IMR-90 (cell line): ENCODE measurements at places on chromosomes 6 and 20. TPM values are rescaled to one million over a fixed set of nuclear protein-coding genes. Genes with fewer than 3 reads are reported as not detected.

NKX2-4 gene
- total RNA-seq, result not detected in 2 replicates

ULBP3 gene
- 35.1 and 43.0 TPM in 2 replicates for total RNA-seq

CRISP3 gene
- total RNA-seq, result not detected in 2 replicates

GSTA1 gene
- total RNA-seq, result 0.18 and 0.28 TPM in 2 replicates

CYP24A1 gene
- total RNA-seq, result not detected in 2 replicates

GTPBP2 gene
- 34.2 and 38.4 TPM in 2 replicates for total RNA-seq

TRIM15 gene
- not detected in 2 replicates for total RNA-seq

BIRC7 gene
- total RNA-seq, result not detected in 2 replicates

BPI gene
- not detected in 2 replicates for total RNA-seq

FAM110A gene
- 0.36 and 0.56 TPM in 2 replicates for total RNA-seq

GRIK2 gene
- 15.2 and 15.8 TPM in 2 replicates for total RNA-seq

SLC17A1 gene
- not detected in 2 replicates for total RNA-seq

HLA-DQA2 gene
- not detected in 2 replicates for total RNA-seq

SMPD2 gene
- total RNA-seq, result 8.3 and 9.0 TPM in 2 replicates

TRIM40 gene
- not detected in 2 replicates for total RNA-seq

LST1 gene
- total RNA-seq, result not detected in 2 replicates

COL11A2 gene
- under 0.01 TPM in 2 replicates for total RNA-seq

PAX1 gene
- not detected in 2 replicates for total RNA-seq

MUCL3 gene
- not detected in 2 replicates for total RNA-seq

BANF2 gene
- total RNA-seq, result not detected in 2 replicates

ECT2L gene
- not detected in 2 replicates for total RNA-seq

MYBL2 gene
- 21.7 and 23.1 TPM in 2 replicates for total RNA-seq

LGSN gene
- not detected in 2 replicates for total RNA-seq

ZBTB24 gene
- 7.9 and 10.3 TPM in 2 replicates for total RNA-seq

KIF3B gene
- 25.3 and 28.1 TPM in 2 replicates for total RNA-seq

NOTCH4 gene
- total RNA-seq, result 1.3 and 2.2 TPM in 2 replicates

PRDM1 gene
- 2.3 and 6.9 TPM in 2 replicates for total RNA-seq

HLA-DPA1 gene
- total RNA-seq, result not detected in 2 replicates

LY6G6C gene
- total RNA-seq, result not detected in 2 replicates

CLIC5 gene
- not detected in 2 replicates for total RNA-seq

MROH8 gene
- total RNA-seq, result 1.1 and 1.8 TPM in 2 replicates

CRYBG1 gene
- total RNA-seq, result 1.1 TPM in 2 replicates

TMEM14C gene
- total RNA-seq, result 129 and 141 TPM in 2 replicates

NOX3 gene
- not detected in 2 replicates for total RNA-seq

ID4 gene
- 3.0 and 11.1 TPM in 2 replicates for total RNA-seq

KLHDC3 gene
- total RNA-seq, result 69.7 and 76.0 TPM in 2 replicates

WFDC12 gene
- not detected in 2 replicates for total RNA-seq

C20orf144 gene
- total RNA-seq, result under 0.01 TPM in 2 replicates

TRIM38 gene
- total RNA-seq, result 6.3 and 6.7 TPM in 2 replicates

SLC22A7 gene
- total RNA-seq, result not detected in 2 replicates

MOCS3 gene
- 9.9 and 11.4 TPM in 2 replicates for total RNA-seq

LY6G6D gene
- not detected in 2 replicates for total RNA-seq

SLPI gene
- total RNA-seq, result not detected in 2 replicates

ELOVL4 gene
- 2.3 and 5.0 TPM in 2 replicates for total RNA-seq

DNMT3B gene
- 1.3 and 1.4 TPM in 2 replicates for total RNA-seq

POLH gene
- total RNA-seq, result 25.8 and 26.0 TPM in 2 replicates

HDGFL1 gene
- total RNA-seq, result not detected in 2 replicates

SALL4 gene
- not detected in 2 replicates for total RNA-seq

GSTA5 gene
- not detected in 2 replicates for total RNA-seq

EPB41L1 gene
- 12.5 and 13.9 TPM in 2 replicates for total RNA-seq

ZNF217 gene
- total RNA-seq, result 25.8 and 27.8 TPM in 2 replicates

BHLHE23 gene
- not detected in 2 replicates for total RNA-seq

TTK gene
- 21.5 and 35.3 TPM in 2 replicates for total RNA-seq

OPRM1 gene
- not detected in 2 replicates for total RNA-seq

PROKR2 gene
- not detected in 2 replicates for total RNA-seq
